ENCODE measurements at places on chromosomes 5 and 9. TPM values are rescaled to one million over a fixed set of nuclear protein-coding genes. Genes with fewer than 3 reads are reported as not detected.
A peak's percentile ranks its signal among the peaks of the same experiment; 100 is the strongest.

Gene TMEM252
- total RNA-seq = not detected

Gene ZER1
- 36.5 TPM for total RNA-seq

Gene SLC30A5
- 47.5 TPM for total RNA-seq

Gene ENHO
- 0.85 TPM for total RNA-seq

Gene PCDHGA4
- 4.6 TPM for total RNA-seq

Gene KIF27
- total RNA-seq = 8.8 TPM

Gene GPR21
- 3.7 TPM for total RNA-seq

Gene N4BP3
- 11.4 TPM for total RNA-seq

DNA sequence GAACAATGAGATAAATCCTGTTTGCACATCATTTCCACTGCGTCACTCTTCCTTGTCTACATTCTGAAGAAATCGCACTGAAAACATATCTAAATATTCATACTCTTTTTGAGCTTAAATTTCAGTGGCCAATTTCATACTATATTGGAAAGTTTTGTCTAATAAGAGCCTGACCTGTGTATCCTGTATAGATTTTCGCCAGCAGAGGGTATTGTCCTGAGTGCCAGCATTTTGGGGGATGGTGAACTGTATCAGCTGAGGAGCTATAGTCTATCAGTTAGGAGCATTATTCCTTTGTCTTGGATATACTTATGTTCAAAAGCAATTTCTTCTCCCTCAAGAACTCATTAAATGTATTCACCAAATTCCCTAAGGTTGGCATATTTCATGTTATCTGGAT lies 102.3 kb downstream of the SEMA6A start:
- no peaks in the 10 kb centered on the region for H3K4me1 ChIP-seq
- H3K27me3 ChIP-seq = no peaks in the 10 kb centered on the region
- no peak for DNase-seq
- no peak overlapping the region for H3K27ac ChIP-seq

- H3K27ac ChIP-seq = peak overlapping the region; percentile 26
- DNase-seq = no peak
- H3K4me3 ChIP-seq = no peak overlapping the region
- H3K4me1 ChIP-seq = no peaks in the 10 kb centered on the region
- no peaks in the 10 kb centered on the region for H3K36me3 ChIP-seq
- no peaks in the 10 kb centered on the region for H3K27me3 ChIP-seq
These were observed 73.0 kb upstream of the SMIM23 start for GRCh38 chr5:171712616-171713015.

DNA sequence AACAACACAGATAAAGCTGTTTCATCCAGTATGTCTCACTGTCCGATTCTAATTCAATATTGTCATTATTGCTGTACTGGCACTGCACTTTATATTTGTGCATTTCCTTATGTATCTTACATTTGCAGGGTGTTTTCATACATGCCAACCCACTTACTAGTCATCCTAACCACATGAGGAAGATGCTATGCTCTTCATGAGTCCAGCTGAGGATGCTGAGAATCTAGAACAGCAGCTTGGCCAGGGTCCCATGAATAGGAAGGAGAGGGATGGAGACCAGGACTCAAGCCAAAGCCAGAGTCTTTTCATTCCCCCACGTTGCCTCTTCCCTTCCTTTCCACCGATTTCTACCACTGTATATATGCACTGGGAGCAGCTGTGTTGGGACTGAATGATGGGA lies 292.8 kb upstream of the KLF4 start:
- no peaks in the 10 kb centered on the region for H3K27me3 ChIP-seq
- no peaks in the 10 kb centered on the region for H3K36me3 ChIP-seq
- H3K4me1 ChIP-seq = no peaks in the 10 kb centered on the region
- H3K27ac ChIP-seq = no peak overlapping the region

- DNase-seq = no peak
- no peak overlapping the region for H3K27ac ChIP-seq
- H3K4me3 ChIP-seq = no peak overlapping the region
- H3K27me3 ChIP-seq = no peaks in the 10 kb centered on the region
These were observed 54.8 kb downstream of the NEK6 start for GRCh38 chr9:124312290-124313265.

DNA sequence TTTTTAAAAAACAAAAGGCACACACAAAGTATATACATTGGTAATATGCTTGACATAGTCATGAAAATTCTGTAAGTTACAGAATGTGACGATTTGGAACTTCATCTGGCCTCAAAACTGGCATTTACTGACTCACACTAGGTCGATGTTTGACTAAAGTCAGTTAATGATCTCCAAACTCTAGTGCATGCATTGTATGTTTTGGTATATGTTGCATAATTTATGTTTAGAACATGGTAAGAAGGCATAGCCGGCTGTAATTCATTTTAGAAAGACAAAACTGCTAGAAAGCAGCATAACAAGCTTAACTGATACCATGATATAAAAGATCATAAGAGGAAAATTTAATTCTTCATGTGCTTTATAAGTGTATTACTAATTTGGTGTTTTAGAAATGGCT lies 58.6 kb upstream of the RICTOR start:
- H3K36me3 ChIP-seq = no peaks in the 10 kb centered on the region
- no peak for DNase-seq
- H3K4me3 ChIP-seq = no peak overlapping the region
- H3K27ac ChIP-seq = no peak overlapping the region

DNA sequence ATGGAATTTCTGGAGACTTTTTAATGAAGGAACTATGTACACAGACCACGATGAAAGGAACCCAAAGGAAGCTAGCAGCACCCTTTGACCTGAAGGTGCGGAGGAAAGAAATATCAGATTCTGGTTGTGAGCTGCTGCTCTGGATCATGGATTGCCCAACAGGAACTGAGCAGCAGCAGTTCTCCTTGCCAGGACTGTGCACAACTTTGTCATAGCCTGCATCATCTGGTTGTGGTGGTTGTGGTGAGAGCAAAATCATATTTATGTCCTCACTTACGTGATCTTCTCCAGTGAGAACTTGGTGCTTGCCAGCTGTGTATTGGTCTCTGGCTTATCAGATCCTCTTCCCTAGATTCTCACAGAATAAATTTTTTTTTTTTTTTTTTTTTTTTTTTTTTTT lies 70.7 kb upstream of the LPAR1 start:
- H3K4me3 ChIP-seq = no peak overlapping the region
- peak; percentile 19 for DNase-seq

DNA sequence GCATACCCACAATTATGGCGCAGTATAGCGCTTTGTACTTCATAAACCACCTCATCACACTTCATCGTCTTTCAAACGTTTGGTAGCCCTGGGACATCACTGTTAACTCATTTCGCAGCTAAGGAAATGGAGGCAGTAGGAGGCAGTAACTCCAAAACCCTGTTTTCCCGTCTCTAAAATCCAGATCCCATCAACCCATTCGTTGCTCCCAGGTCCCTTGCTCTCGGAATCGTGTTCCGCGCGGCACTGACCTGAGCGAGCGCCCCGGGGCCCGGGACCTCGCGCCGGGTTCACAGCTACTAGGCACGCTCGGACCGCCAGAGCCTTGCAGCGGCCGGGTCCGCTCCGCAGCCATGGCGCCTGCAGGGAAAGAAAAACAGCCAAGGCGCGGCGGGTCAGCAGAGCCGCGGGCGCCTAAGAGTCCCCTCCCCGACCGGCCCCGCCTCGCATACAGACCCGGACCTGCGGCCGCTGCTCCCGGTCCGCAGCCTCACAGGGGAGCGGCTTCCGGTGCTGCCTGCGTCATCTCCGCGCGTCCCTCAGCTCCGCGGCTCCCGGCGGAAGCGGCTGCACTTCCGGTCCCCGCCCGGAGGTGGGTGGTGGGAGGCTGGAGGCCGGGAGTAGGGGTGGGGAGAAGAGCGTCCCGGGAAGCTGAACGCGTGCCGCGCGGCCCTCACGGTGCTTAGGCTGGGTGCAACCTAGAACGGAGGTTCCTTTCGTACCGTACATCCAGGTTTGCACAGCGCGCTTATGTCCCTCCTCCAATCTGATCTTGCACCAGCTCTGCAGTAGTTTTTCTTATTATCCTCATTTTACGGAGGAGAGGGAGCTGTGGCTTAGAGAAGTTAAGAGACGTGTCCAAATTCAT lies at the start of gene FBXW2:
Gene FBXW2, minus strand, starts transcription at position 519 of the 868 bp plus-strand sequence. CDS start 5,158 bp downstream, outside the sequence.
- peaks cover 7% of the 10 kb centered on the region for H3K4me1 ChIP-seq
- DNase-seq = peak; percentile 94
- peak within 1 kb of the TSS; percentile 81 for H3K4me3 ChIP-seq
- H3K27me3 ChIP-seq = no peaks in the 10 kb centered on the region

GRCh38 chr9:86836797-86837196 lies 110.5 kb downstream of the GAS1 start:
- H3K36me3 ChIP-seq = no peaks in the 10 kb centered on the region
- H3K4me3 ChIP-seq = no peak overlapping the region
- H3K4me1 ChIP-seq = no peaks in the 10 kb centered on the region
- peaks cover 3% of the 10 kb centered on the region for H3K27me3 ChIP-seq
- no peak overlapping the region for H3K27ac ChIP-seq

DNA sequence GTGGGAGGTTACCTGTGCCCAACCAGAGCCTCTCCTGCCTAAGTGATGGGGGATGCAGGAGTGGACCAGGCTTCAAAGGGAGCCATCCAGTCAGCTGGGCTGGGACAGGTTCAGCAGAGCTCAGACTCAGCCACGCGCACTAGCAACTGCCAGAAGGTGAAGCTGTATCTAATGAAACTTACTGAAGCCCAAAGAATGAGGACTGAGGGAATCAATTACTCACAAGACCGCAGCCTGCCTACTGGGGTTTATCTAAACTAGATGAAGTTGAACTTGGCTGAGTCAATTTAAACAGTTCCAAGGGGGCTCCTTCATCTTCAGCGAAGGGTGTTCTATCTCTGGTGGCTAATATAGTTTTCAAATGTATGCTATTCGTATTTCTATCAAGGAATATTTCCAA lies 11.4 kb downstream of the HAND1 start:
- no peaks in the 10 kb centered on the region for H3K4me1 ChIP-seq
- H3K27me3 ChIP-seq = peaks cover 31% of the 10 kb centered on the region
- no peak overlapping the region for H3K27ac ChIP-seq
- H3K36me3 ChIP-seq = peaks cover 2% of the 10 kb centered on the region

- DNase-seq = no peak
- no peaks in the 10 kb centered on the region for H3K27me3 ChIP-seq
- no peak overlapping the region for H3K27ac ChIP-seq
These were observed 29.2 kb downstream of the NR4A3 start for GRCh38 chr9:99850736-99851499.

GRCh38 chr5:143186623-143187022 lies 216.9 kb downstream of the NR3C1 start:
- H3K27me3 ChIP-seq = no peaks in the 10 kb centered on the region
- H3K4me1 ChIP-seq = peaks cover 25% of the 10 kb centered on the region
- H3K4me3 ChIP-seq = no peak overlapping the region
- no peaks in the 10 kb centered on the region for H3K36me3 ChIP-seq

- H3K4me3 ChIP-seq = no peak overlapping the region
- no peaks in the 10 kb centered on the region for H3K4me1 ChIP-seq
- DNase-seq = no peak
- no peak overlapping the region for H3K27ac ChIP-seq
These were observed 552.0 kb upstream of the CLINT1 start for GRCh38 chr5:158410976-158411375.

- no peak overlapping the region for H3K4me3 ChIP-seq
- H3K4me1 ChIP-seq = no peaks in the 10 kb centered on the region
- no peak overlapping the region for H3K27ac ChIP-seq
These were observed 60.6 kb downstream of the IPO11 start for GRCh38 chr5:62473209-62473608.

DNA sequence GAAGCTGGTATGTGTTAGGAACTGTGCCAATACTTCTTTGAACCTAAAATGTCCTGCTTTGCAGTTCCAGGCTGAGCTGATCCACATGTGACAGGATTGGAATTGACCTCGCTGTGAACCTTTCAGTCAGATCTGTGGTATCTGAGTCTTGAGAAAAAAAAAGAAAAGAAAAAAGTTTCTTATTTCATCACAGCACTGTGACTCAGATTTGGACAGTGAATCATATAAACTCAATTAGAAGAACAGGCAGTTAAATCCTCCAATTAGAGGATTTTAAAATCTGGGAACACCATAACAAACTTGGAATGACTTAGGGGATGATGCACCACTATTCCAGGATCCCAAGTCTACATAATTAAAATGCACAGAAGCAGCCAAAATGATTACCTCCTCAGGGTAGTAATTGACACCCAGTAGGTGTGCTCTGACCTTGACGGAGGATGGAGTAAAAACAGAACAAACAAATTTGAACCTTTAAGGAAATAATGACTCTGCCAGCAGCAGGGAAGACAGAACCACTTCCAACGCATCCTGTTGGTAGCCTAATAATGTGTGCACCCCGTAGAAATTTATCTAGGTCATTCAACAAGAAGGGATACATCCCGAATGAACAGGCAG lies 57.8 kb upstream of the RAI14 start:
- no peaks in the 10 kb centered on the region for H3K36me3 ChIP-seq
- H3K27ac ChIP-seq = no peak overlapping the region
- H3K27me3 ChIP-seq = no peaks in the 10 kb centered on the region
- H3K4me3 ChIP-seq = no peak overlapping the region

DNA sequence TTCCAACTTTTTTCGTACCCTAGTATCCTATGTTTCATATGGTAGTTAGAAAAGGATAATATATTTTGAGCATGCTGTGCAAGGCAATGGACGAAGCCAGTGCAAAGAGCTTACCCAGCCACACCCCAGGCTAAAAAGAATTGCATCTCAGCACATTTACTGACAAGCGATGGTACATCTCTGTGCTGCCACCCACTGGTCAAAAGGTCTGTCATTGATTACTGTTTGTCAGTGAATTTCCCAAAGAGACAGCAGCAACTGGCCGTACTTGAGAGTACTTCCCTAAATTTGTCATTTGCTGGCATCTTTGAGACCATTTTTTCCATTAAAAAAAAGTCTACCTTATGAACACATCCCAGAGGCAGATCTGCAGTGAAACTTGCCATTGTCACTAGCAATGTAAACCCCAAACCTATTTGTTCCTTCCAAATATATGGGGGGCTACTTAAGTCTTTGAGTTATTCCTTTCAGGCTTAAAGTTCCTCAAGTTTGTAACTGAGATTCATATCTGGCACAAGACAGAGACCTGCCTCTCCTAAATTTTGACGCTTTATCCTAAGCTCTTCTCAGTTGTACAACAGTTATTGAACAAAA lies 184.3 kb downstream of the CTNND2 start:
- H3K36me3 ChIP-seq = no peaks in the 10 kb centered on the region
- no peaks in the 10 kb centered on the region for H3K27me3 ChIP-seq
- H3K4me3 ChIP-seq = no peak overlapping the region
- no peaks in the 10 kb centered on the region for H3K4me1 ChIP-seq

- no peaks in the 10 kb centered on the region for H3K36me3 ChIP-seq
- no peak overlapping the region for H3K4me3 ChIP-seq
- H3K27ac ChIP-seq = no peak overlapping the region
- DNase-seq = no peak
These were observed 6.4 kb upstream of the PLPP1 start for GRCh38 chr5:55541056-55541635.

DNA sequence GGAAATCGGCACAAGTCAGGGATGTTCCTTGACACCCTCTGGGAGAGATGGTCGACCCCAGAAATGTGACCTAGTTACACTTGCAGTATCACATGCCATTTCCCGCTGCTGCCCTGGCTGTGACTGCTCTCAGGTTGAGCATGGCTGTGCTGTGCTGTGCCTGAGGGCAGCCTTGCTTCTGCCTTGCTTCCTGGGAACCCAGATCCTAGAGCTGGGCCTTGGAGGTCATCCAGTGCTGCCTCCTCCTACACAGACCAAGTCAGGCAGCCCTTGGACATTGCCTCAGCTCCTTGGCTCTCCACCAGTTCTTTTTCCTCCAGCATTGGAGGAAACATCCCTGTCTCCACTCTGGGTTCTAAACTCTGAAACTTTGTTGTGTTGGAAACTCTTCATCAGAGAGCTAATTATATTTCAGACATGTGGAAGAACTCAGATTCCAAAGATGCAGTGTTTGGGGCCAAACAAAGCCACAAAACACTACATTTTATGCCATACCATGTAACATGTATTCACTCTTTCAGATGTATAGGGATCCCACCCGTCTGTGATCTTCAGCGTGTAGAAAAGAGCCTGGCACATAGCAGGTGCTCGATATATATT lies 6.1 kb downstream of the MAMDC2 start:
- H3K36me3 ChIP-seq = no peaks in the 10 kb centered on the region
- peaks cover 4% of the 10 kb centered on the region for H3K27me3 ChIP-seq
- peak; percentile 70 for DNase-seq
- H3K4me1 ChIP-seq = peaks cover 7% of the 10 kb centered on the region
